ENCODE measurements at places on chromosomes 7 and 10.

DNA sequence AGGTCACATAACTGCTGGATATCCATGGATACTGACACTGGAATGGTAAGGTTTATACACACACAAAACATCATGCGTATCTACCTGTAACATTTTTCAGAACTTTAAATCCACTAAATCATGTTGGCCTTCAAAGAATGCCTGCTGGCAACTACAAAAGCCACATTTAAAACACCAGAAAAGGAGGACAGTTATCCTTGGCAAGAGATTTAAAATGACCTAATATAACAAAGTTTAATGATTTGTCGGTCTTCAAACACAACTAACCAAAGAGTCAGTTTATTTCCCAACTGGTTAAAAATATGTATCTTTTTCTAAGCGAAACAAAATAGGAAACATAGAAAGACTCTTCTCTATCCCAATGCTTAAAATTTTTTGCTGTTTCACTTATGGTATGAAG, 24.0 kb downstream of the WAPL start:
- no peak for DNase-seq

- DNase-seq = no peak
Observed at GRCh38 chr10:625751-626711, 63.4 kb downstream of the DIP2C start.

DNA sequence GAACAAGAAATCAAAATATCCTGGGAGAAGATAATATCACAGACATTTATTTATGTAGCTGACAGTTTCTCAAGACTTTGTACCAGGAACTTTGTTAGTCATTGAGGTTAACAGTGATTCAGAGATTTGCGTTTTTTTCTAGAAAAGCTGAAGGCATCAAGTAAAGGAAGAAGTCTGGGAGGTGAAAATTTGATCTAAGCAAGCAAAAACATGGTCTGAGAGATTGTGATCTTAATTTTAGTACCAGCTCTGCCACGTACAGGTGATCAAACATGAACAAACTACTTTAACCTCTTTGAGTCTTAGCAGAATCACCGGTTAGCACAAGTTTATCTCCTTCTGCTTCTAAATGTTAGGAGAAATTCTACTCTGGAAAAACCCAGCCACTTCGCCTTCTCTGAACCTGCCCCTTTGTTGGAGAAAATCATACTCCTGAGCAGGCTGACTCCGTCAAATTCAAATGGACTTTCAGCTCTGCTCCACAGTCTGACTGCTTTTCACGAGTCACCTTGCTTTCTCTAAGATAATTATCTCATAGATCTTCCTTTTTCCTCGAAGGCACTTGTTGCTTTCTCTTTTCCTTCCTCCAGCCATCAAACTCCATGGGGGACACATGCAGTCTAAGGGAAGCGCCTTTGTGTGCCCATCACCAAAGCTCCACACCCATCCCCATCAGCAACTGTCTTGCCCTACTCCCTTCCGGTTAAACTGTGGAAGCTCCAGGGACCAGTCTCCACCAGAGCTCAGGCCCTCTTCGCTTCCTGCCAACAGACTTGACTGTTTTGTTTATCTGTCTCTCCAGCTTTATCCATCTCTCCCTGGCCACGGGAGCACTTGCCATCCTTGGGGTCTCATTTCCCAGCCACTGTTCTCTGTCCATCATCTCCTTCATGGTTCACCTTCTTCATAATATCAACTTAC, 86.3 kb downstream of the PRKCQ start:
- DNase-seq = no peak

GRCh38 chr10:111278266-111278665, 201.4 kb downstream of the ADRA2A start:
- DNase-seq = no peak

DNA sequence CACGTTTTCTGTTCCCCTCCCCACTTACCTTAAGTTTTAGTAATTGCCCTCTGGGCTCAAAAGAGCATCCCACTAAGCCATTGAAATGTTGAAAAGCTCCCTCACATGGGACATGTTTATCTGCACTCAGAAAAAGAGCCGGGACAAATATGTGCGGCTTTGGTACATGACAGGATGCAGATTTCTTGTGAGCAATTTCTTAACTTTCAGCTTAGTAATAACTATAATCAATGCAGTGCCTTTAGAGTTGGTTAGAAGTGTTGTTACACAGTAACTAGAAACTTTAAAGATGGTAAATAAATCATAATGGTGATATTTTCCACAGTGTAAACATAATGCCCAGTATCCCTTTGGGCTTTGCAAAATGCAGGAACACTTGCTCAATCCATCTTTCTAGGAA, 89.2 kb downstream of the ZNF365 start:
- DNase-seq = no peak

DNA sequence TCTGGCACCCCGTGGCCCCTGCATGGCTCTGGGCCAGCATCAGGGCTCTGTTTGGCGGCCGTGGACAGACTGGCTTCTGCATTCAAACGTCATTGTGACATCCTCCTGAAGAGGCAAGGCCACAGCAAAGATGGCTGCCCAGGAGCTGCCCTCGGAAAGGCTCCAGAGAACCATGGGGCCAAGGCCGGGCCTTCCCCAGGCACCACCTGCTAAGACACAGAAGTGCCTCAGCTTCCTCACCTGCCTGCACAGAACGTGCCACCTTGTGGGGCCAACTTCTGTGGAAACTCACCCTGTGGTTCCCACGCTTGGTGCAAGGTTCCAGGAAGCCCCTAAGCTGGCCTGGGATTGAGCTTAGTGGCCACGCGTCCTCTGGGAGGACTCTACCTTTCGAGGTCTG, 396.9 kb downstream of the PTPRN2 start:
- no peak for DNase-seq

- no peak for DNase-seq
Observed at GRCh38 chr7:151798851-151799448, 78.0 kb downstream of the PRKAG2 start.

- DNase-seq = no peak
Observed at GRCh38 chr7:39458061-39458745, 108.0 kb upstream of the YAE1 start.

DNA sequence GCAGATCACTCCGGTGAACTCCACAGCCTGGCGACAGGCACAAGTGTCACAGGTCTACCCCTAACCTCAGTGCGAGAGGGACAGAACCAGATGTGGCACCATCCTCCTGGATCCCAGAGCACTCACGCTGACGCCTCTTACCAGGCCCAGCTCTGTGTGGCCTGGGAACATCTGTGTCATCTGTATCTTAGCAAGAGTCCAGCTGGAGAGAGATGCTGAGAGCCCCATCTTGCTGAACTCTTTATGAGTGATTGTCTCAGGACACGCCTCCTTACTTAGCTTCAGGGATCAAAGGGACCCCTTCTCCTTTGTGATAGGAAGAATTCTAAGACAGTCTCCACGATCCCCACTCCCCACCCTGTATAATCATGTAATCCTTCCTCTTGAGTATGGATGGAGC, 10.0 kb upstream of the PROSER2 start:
- DNase-seq = no peak

DNA sequence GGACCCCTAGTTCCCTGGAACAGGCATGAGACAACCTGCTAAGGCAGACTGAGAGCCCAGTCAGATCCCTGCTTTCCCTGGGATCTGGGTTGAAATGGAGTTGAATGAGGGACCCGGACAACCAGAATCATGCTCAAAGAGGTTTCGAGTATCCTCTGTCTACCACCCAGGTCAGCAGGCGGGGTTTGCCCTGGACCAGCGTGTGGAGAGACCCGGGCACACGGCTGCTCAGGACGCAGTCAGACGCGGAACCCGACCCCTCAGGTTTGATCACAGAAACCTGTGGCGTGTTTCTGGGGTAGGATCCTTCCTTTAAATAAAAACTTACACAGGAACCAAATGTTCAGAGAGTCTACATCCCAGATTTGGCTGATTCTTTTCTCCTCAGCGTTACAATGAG, 330.6 kb downstream of the PTPRN2 start:
- no peak for DNase-seq

DNA sequence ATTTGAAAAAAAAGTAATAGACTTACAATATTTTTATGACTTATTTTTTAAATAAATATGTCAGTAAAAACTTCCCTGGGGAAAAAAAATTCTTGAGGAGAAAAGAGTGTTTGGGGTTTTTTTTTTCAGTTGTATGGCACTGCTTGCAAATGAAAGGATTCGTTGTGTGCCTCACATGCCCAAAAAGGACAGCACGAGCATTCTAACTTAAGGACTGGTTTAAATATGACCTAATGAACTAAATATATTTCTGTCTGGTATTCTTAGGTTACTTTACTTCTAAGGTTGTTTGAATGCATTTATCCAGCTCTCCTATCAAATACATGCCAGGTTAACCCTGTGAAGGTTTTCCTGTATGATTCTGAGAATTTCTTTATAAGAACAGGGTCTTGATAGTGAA, 988 bp upstream of the CD36 start:
- DNase-seq = no peak

GRCh38 chr10:17410907-17411306, 43.5 kb downstream of the ST8SIA6 start:
- no peak for DNase-seq

GRCh38 chr7:1053816-1054370, 9.5 kb downstream of the GPR146 start:
- DNase-seq = no peak

- DNase-seq = no peak
Observed at GRCh38 chr10:112304267-112304859, 21.2 kb downstream of the TECTB start.

- DNase-seq = no peak
Observed at GRCh38 chr10:15813415-15813814, 46.9 kb downstream of the MINDY3 start.

GRCh38 chr10:124109261-124109660, 15.9 kb upstream of the CHST15 start:
- no peak for DNase-seq

DNA sequence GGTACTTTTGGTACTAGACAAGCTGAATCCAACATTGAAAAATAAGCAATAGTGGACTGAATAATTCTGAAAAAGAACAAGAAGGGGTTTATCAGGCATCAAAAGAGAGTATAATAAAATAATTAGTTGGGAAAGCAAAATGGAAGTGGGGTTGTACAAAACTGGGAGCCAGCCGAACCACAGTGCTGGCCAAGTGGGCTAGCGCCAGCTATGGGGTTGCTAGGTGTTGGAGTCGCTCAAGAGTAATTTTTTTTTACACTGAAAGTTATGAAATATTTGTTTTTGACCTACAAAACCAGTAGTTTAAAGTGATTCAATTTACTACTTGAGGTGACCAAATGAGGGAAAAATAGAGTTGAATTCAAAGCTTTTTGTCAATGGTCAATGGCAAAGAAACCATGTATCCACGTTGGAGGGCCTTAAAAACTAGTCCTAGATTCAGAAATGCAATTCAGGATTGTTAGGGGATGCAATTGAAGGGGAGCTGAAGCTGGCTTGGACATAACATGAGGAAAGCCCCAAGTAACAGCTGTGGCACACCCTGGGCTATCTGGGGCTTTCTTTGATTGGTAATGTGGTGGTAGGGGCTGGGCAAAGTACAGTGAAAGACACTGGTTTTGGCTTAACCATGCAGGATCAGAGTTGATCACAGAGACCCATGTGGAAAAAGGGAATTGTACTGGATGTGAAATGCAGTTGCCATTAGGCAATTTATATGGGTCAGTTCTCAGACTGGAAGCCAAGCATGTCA, 28.3 kb upstream of the MSMB start:
- DNase-seq = no peak

- no peak for DNase-seq
Observed at GRCh38 chr10:63677001-63677400, 155.8 kb downstream of the REEP3 start.

DNA sequence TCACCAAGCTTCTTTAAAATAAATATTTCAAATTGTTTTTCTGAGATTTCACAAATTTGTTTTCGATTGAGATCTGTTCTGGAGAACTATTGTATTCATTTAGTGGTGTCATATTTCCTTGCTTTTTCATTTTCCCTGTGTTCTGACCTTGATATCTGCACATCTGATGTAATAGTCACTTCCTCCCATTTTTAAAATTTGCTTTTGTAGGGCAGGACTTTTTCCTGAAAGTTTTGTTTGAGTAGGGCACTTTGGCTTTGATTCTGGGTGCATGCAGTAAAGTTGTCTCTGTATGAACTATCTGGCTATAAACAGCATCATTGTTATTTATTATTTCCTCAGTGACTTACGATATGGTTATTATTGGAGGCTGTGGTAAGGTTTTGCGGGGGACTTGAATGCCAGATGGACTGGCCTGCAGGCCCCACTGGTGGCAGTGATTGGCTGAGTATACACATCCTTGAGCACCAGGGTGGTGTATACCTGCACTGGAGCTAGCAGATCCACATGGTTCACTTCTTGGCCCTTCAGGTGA, 83.6 kb downstream of the CSTF2T start:
- DNase-seq = no peak

- no peak for DNase-seq
Observed at GRCh38 chr10:79156334-79157274, 87.8 kb downstream of the ZMIZ1 start.

- no peak for DNase-seq
Observed at GRCh38 chr7:69994886-69995542, 396.7 kb downstream of the AUTS2 start.

DNA sequence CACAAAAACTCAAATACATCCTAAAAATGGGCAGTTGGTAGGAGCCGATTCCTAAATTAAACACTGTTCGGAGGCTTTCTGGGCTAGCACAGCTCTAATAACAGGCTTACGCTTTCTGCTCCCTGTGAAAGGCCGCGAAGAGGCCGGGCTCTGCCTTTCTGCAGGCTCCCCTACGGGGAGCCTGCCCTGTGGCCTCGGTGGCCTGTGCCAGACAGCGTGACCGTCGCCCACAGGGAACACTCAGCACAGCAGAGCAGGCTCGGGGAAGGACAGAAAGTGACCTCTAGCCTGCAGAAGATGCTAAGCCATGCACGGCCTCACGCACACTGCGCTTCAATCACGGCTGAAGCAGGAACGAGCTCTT, 64.2 kb downstream of the DIP2C start:
- no peak for DNase-seq

- no peak for DNase-seq
Observed at GRCh38 chr7:26993816-26994810, 101.7 kb downstream of the HOXA1 start.

GRCh38 chr7:139648391-139648861, 124.9 kb downstream of the CLEC2L start:
- no peak for DNase-seq

DNA sequence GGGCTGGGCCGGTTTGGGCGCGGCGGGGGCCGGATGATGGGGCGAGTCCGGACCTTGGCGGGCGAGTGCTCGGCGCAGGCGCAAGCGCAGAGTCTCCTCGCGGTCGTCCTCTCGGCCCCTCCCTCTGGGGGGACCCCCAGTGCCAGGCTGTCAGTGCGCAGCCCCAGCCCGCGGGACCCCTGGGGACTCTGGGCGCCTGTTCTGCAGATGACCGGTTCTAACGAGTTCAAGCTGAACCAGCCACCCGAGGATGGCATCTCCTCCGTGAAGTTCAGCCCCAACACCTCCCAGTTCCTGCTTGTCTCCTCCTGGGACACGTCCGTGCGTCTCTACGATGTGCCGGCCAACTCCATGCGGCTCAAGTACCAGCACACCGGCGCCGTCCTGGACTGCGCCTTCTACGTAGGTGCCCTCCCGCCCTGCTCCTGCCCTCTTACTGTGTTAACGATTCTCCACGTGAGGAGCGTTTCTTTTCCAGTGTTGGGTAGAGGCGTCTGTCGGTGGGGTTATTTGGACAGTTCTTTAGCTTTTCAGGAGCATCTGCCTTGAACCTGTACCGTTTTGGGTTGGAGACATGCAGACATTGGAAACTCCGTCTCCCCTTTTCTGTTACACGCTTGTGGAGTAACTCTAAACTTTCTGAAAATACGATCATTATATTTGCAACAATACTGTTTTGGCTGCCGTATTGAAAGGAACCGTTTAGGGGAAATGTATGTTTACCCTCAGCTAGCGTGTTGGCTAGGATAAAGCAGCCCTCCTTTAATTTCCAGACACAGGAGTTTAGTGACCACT, 706 bp downstream of the BUB3 start:
- no peak for DNase-seq

- DNase-seq = no peak
Observed at GRCh38 chr7:117808910-117809705, 64.1 kb downstream of the CTTNBP2 start.

Data from activated CD8-positive, alpha-beta memory T cell treated with anti-CD3 and anti-CD28 coated beads, Interleukin-2, amount 50 U/mL, for 4 hours (primary cell).